ENCODE measurements at places on chromosomes 5 and 9.

DNA sequence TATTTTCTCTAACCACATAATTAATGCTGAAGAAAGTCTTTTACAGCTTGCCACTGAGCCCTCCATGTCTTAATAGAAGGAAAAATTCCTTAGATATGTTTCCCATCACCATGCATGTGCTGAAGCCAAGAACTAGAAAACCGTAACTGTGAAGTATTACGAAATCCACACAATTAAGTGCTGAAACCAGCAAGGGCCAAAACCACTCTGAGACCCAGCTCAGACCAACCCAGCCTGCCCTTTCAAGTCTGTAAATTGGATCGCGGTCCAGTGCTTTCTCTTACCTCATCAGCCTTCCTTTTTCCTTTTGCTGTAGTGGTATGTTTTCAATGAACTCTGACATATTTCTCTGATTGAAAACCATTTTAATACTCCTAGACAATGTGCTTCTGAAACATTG is 26.3 kb downstream of the SEMA5A start:
- no peak for DNase-seq

- DNase-seq, result no peak
Measured at GRCh38 chr5:62093411-62093810, 212.6 kb upstream of the KIF2A start.

DNA sequence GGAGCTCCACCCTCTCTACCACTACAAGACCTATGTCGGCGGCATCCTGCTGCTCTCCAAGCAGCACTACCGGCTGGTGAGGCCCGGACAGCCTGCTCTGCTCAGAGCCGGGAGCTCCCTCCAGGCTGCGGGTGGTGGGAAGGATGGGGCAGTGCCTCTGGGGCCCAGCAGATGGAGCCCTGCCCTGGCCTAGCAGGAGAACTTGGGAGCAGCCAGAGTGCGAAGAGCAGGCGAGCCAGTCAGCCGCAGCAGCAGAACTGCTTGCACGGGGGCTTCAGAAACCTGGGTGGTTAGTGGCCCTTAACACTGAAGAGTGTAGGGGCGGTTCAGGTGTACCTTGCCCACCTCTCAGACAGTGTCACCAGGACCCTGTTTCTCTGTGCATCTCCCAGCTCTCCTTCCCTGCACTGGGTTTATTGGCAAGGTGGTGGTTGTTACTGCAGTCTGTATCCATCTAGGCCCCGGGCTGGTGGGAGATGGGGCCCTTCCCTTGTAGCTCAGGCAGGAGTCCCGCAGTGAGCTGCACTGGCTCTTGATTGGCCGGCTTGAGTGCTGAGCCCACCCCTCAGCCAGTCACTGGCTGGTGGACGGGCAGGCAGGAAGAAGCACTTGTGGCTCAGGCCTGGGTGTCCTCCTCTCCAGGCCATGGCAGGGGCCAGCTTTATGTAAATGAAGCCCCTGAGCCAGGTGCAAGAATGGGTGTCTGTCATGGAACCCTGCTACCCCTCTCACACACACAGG is 7.7 kb downstream of the B4GALT7 start:
- DNase-seq, result peak; percentile 51

GRCh38 chr5:65100911-65101631 is 332.3 kb downstream of the CWC27 start:
- DNase-seq, result no peak

DNA sequence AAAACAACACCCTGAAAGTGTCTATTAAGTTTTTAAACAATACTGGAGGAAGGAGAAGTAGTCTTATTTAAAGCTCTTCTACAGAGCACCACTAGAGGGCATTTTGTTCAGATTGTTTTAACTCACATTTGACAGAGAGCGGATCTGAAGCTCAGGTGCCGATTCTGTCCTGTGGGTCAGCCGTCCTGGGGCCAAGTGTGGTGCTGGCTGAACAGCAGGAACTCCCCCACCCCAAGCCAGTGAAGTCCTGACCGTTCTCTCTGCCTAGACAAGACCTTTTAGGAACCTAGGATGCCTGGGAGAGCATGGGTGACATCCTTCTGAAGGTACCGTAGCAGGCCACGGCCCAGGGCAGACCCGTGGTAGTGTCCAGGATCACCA is 3.9 kb downstream of the EXOC3 start:
- DNase-seq, result no peak

- no peak for DNase-seq
Measured at GRCh38 chr9:37217161-37217560, 96.8 kb downstream of the ZCCHC7 start.

GRCh38 chr5:65817931-65818330 is 95.9 kb downstream of the NLN start:
- no peak for DNase-seq

GRCh38 chr5:116766470-116766947 is 191.9 kb upstream of the SEMA6A start:
- no peak for DNase-seq

GRCh38 chr5:123112196-123112595 is 23.2 kb downstream of the PRDM6 start:
- no peak for DNase-seq

DNA sequence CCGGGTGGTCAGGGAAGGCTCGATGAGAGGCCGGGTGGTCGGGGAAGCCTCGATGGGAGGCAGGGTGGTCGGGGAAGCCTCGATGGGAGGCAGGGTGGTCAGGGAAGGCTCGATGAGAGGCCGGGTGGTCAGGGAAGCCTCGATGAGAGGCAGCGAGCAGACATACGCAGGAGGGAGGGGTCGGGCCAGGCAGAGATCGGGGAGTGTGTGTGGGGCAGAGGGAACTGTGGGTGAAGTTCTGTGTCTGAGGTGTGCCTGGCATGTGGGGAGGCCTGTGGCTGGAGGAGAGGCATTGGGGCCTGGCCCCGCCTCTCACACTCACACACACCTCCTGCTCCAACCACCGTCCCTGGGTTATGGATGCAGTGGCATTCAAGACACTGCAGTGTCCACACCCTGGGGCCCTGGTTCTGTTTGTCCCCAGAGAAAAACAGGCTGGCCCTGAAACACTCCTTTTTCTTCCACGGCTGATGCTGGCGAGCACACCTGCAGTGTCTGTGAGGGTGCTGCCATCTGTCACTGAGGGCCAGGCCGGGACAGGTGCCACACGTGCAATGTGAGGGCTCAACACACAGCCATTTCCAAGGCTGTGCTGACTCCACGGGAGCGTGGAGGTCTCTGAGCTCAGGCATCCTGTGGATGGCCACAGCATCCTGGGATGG is 6.5 kb upstream of the PLEKHG4B start:
- DNase-seq, result no peak

GRCh38 chr5:151663617-151664293 is 23.0 kb downstream of the SPARC start:
- DNase-seq, result no peak

- DNase-seq, result no peak
Measured at GRCh38 chr5:142078221-142078620, 30.4 kb upstream of the NDFIP1 start.

DNA sequence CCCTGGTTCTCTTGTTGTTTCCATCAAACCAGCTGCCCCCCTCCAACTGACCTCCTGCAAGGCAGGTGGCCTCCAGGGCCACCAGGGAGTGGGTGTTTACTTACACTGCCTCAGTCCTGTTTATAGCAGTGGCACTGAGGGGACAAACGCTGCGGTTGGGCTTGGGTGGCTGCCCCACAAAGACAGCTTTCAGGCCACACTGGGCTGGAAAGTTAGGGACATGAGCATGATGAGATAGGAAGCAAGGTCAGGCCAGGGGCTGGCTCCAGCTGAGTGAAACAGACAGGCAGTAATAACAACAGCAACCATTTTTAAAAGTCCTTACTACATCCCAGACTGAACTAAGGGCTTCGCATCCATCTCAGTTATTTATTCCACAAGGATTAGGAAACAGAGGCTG is 20.6 kb downstream of the BOD1 start:
- DNase-seq, result no peak

All from nucleus accumbens (tissue), 56 donors.